ENCODE measurements at places on chromosomes 7 and 10.

- no peak for DNase-seq
Measured at GRCh38 chr7:69992938-69993337, 394.7 kb downstream of the AUTS2 start.

- DNase-seq = no peak
Measured at GRCh38 chr7:85018498-85018897, 168.4 kb downstream of the SEMA3D start.

DNA sequence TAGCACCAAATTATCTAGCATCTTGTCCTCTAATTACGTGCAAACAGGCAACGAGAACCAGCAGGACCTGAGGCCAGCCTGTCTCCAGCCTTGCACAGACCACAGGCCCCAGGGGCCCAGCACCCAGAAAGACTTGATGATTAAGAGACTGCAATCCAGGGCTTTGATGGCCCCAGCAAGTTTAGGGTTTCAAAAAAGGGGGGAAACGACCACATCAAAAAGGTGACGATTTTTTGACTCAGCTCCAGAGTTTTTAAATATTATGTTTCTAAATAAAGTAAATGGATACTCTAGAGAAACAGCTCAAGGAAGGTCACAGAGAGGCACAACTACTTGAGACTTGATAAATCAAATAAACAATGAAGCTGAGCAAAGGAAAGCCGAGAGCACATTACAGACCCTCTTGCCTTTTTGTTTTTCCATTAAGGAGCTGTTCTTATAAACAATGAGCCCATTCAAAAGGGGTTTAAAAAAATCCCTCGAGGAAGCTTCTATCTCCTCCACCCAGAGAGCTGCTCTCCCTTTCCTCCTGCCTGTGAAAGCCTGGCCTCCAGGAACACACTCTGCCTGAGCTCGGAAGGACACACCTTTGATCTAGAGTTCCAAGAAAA lies 44.1 kb downstream of the GLI3 start:
- no peak for DNase-seq

- DNase-seq = no peak
Measured at GRCh38 chr10:21034241-21034640, 137.1 kb upstream of the NEBL start.

GRCh38 chr10:97683556-97684367 lies 3.3 kb downstream of the AVPI1 start:
- no peak for DNase-seq

GRCh38 chr7:20475756-20476155 lies 139.7 kb upstream of the ABCB5 start:
- DNase-seq = no peak

DNA sequence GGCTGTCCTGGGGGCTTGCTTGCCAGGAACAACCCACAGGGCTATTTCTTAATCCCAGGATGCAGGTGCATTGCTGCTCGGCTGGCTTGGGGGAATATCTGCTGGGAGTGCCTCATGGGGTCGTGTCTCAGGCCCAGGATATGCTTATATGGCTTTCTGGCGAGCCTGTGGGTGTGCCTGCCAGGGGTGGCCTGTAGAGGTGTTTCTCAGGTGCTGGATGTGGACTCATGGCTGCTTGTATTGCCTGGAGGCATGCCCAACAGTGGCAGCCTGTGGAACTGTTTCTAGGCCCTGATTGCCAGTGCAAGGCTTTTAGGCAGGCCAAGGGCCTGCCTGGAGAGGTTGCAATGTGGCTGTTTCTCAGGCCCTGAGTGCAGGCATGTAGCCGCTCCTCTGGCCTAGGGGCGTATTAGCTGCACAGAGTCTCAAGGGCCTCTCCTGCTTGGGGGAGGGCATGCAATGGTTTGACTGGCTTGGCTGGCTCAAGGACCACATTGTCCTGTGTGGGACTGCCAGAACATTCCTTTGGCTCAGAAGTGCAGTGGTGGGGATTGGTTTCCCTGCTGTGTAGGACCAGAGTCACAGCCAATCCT lies 202.1 kb downstream of the ATRNL1 start:
- no peak for DNase-seq

DNA sequence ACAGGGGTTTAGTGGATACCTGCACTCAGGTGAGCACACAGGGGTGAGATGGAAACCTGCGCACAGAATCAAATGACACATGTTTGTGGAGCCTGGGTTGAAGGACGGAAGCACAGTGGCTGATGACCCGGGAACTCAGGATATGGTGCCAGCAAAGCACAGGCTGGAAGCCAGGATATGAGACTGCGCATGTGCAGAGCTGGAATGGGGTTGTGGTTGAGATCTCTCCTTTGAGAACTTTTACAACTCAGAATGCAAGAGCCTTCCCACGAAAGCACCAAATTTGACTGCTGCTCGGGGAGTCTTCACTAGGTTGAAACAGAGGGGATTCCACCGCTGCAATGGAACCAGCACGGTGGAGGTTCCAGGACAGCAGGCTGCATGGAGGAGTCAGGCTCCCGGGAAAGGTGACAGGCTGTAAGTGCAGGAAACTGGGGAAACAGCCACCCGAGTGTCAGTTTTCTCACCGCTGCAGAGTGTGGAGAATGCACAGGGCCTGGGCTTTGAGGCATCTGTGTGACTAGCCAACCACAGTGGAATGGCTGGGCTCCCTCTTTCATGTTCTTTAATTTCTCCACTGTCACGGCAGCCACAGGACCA lies 133.4 kb upstream of the TCERG1L start:
- no peak for DNase-seq

DNA sequence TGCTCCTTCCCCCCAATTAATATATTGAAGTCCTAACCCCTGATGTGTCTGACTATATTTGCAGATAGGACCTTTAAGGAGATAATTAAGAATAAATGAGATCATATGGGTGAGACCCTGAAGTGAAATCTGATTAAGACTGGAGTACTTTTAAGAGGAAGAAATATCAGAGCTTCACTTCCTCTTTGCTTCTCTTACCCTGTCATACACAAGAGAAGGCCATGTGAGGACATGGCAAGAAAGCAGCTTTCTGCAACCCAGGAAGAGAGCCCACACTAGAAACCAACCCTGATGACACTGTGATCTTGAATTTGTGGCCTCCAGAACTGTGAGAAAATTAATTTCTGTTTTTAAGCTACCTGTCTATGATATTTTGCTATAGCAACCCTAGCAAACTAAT lies 44.2 kb downstream of the JMJD1C start:
- peak; percentile 37 for DNase-seq

DNA sequence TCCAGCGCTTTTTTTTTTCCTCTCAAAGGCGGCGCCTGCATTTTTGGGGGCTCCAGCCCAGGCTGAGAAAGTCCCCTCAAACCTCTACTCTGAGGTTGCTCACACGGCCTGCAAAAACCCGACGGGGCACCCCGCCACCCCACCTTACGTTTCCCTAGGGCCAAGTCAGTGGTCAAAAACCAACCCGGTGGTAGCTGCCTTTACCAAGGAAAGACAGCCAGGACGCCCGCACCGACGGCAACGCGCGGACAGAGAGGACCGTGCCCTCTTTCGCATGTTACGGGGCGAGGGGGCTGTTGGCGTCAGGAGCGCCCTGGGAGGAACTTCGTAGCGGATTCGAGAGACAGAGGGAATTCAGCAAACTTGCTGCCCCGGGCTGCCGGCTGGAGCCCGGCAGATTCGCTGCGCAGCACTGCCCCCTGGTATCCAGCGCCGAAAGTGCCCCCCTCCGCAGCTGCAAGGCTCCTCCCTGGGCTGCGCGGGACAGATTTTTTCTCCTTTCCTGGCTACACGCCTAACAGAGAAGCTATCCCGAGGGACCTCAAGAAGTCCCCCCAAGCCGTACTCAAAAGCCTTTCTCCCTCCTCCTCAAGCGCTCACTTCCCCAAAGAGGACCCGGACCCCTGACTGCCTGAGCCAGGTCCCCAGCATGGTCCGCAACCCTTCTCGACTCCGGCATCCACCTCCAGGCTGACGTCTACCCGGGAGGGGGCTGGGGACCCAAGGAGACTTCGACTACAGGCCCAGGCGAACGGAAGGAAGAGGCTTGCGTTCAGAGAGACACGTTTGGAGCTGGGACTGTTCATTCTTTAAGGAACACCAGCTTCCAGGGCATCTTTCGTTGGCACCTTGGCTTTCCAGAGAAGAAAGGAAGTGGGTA lies 27.7 kb upstream of the VAX1 start:
- peak; percentile 24 for DNase-seq

DNA sequence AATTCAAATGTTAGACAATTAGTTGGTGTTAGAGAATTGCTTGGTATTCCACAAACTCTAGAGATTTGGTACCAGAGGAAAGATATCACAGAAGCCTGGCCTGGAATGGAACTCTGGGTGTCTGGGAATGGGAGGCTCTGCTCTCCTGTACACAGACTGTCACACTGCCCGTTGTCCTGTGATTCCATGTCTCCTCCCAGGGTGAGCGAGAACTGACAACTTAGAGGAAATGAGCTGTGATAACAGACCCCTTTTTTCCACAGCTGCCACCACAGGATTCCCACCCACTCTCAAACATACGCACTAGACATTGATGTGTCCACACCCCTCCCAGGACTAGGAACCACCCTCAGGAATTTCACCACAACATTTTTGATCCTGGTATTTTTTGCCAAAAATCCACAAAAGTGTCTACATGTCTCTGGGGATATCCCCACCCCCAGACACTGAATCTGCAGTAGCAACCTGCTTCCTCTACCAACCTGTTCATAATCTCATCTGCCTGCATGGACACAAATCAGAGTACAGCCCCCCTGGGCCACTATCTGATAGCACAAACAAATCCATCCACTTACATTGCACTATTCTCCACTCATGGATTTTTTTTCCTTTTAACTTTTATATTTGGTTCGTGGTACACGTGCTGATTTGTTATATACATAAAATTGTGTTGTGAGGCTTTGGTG lies 4.7 kb downstream of the ZNF273 start:
- DNase-seq = no peak

- DNase-seq = peak; percentile 91
Measured at GRCh38 chr10:128047351-128047750, 78.9 kb downstream of the MKI67 start.

DNA sequence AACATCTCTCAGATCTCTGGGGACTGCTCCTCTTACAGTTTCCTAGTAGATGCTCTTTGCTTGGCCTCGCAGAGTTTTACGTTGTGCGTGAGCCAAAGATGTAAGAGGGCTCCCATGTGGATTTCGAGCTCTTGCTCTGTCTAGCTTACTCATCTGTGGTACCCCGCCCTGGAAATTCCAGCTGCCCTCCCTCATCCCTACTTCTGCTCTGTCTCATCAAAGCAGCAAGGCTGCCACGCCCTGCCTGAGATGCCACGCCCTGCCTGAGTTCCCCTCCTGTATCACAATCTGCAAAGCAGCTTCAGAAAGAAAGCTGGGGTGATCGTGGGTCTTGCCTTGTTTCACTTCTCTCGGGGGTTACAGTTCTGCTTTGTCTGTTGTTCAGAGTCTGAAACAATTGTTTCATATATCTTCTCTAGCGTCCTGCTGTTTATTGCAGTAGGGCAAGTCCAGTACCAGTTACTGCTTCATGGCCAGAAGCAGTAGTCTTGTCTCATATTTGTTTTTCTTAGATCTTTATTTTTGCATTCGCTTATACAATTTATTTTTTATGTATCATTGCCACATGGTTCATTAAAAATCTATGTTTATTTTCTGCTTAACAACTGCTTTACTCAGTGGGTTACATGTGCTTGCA lies 36.1 kb upstream of the CCNY start:
- peak; percentile 80 for DNase-seq

GRCh38 chr10:35184527-35185171 lies 58.0 kb downstream of the CREM start:
- no peak for DNase-seq
